ENCODE measurements at places on chromosomes 12 and 14. TPM values are rescaled to one million over a fixed set of nuclear protein-coding genes. Genes with fewer than 3 reads are reported as not detected.

Gene NANOG
- not detected for total RNA-seq

Gene YARS2
- total RNA-seq, result 30.0 TPM

Gene PTGER2
- total RNA-seq, result not detected

DNA sequence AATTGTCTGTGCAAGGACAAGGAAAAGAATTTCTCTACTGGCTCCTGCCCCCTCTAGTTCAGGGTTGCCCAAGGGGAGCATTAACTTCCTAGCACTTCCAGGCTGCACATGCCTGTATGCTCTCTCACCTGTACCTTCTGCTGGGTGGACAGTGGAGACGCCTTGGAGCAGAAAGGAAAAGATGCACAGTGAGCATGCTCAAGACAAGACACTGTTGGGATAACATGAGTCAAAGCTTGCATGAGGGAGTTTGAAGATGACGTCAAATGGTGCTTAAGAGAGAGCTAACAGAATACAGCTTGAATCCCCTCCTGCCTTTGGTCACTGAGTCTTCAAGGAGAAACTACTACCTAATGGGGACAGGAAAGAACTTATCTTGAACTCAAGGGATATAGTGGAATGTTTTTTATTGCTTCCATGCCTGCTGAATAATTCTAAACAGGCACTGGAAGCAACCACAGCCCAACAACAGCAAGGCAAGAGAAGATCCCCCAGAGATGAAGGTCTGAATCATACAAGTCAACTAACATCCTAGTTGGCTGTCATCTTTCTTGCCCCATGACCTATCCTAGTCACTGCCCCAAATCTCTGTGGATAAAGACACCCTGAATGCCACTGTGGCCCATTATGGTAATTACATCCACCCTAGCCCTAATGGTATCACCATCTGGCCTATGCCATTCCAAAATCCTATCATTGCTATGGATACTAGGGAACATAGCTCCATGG, 23.5 kb downstream of the RPS6KA5 start:
- DNase-seq, result no peak

DNA sequence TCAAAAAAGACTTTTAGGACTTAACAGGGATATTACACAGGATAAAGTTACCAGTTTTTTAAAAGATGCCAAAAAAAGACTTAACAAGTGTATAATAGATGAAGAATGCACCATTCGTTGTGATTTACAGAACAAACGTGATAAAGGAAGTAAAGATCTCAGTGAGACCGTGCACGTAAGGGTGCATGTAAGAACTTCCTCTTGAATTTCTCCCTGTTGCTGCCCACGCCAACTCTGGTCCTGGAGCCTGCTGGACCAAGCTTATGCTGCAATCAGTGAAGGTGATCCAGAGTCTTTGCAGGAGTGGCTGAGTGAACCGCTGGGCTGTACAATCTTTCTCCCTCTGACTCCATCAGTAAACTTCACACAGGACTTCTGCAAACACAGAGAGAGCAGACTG, 593.7 kb downstream of the TMEM121 start:
- DNase-seq, result no peak

GRCh38 chr12:123034865-123035264, 54.4 kb downstream of the ARL6IP4 start:
- no peak for DNase-seq

DNA sequence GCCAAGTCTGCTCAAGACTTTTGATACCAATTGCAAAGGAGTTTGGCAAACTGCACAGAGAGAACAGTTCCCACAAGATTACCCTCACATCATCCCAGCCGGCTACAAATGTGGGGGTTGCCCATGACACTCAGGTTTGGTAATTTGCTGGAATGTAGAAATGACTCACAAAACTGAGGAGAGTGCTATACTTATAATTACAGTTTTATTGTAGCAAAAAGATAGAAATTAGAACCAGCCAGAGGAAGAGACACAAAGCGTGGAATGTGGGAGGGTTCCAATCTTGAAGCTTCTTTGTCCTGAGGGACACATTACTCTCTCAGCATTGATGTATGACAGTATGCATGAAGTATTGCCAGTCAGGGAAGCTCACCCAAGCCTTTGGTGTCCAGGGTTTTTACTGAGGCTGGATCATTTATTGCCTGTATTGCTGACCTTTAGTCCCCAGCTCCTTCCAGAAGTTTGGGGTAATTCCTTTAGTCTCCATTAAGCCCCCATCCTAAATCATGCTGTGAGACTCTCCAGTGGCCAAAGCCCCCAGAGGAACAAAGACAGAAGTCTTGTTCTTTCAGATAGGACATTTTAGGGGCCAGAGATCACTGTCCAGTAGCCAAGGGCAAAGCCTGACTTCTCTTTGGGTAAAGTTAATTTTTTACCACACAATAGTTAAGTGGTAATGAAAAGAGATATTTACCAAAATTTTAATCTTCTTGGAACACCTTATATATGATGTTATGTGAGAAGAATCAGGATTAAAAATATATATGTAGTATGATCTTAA, 9.9 kb downstream of the TBK1 start:
- DNase-seq, result no peak

DNA sequence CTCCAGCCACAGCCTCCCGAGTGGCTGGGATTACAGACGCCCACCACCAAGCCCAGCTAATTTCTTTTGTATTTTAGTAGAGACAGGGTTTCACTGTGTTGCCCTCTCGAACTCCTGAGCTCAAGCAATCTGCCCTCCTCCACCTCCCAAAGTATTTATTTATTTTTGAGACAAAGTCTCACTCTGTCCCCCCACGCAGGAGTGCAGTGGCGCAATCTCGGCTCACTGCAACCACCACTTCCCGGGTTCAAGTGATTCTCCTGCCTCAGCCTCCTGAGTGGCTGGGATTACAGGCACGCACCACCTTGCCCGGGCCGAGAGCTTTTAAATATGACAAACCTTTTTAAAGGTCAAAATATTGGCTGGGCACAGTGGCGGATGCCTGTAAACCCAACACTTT, 14.6 kb downstream of the NUMB start:
- DNase-seq, result no peak

- no peak for DNase-seq
These were observed 198.9 kb upstream of the RGS6 start for GRCh38 chr14:71733210-71733883.

- no peak for DNase-seq
These were observed 118.0 kb downstream of the KICS2 start for GRCh38 chr12:64103825-64104740.

- DNase-seq, result no peak
These were observed 10.5 kb upstream of the RFLNA start for GRCh38 chr12:124284368-124284767.

DNA sequence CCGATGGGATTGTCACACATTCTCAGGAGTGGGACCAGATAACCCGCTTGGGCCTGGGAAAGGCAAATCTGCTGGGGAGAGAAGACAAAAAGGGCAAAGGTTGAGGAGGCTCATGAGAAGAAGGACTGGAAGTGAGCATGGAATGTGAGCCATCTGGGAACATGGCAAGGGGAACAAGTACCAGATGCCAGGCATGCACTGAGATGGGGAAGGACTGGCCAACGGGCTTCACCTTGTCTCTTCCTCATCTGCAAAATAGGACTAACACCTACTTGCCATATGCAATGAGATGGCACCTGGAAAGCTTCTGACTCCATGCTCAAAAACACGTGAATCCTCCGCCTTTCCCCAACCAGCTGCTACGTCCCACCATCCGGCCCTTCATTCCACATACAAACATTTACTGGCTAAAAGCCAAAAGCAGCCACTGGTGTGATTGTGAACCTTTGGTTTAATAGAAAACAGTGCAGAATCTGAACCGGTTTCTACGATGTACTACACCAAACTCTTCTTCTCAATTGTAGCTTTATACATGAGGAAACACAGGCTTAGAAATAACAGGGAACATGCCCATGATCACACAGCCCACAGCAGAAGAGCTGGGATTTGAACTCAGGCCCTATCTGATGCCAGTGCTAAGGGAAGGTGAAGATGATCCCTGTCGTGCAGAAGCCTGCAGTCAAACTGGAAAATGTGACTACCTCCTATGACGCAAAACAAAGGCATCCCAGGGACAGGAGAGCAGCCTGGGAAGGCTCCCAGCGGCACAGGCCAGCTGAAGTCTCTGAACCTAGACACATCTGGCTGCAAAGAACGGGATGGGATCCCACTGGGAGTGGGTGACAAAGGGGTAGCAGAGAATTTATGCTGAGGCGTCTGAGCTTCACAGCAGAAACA, 112.1 kb downstream of the TTC7B start:
- no peak for DNase-seq

- no peak for DNase-seq
These were observed 473.0 kb downstream of the PCNX1 start for GRCh38 chr14:71380271-71380670.

DNA sequence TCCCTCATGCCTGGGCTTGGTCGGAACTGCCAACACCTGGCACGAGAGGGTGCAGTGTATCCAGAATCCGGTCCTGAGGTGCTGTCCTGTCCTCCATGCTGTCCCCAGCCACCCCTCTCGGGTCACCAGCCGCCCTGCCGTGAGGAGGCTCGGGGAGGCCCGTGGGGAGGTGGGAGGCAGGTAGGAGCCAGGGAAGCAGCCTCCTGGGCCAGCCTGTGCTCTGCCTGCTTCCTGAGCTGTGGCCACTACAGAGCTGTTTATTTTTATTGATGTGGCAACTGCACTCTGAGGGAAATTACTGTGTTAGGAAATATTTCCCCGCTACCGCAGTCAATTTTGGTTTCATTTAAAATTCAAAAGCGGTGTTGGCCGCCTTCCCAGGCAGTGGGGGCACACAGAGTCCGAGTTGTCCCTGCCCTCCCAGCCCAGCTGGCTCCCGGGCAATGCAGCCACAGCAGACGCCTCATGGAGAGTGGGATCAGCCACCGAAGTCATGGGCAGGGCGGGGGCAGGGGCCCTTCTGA, 18.3 kb downstream of the NOC4L start:
- no peak for DNase-seq

DNA sequence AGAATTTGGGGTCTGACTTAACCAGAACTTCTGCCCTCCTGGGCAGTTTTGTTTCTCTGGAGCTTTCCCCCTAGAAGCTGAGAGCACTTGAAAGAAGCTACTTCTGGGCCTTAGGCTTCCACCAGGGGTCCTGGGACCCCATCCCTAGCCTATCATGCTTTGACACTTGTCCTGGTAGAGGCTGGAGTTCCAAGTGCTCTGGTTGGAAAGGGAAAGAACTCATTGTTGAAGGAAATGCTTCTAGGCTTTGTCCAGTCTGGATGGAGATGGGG, 1.4 kb upstream of the COL2A1 start:
- DNase-seq, result no peak

- no peak for DNase-seq
These were observed 200.1 kb downstream of the DAD1 start for GRCh38 chr14:22388669-22389595.

- DNase-seq, result no peak
These were observed 11.6 kb downstream of the KRT7 start for GRCh38 chr12:52244615-52244994.

DNA sequence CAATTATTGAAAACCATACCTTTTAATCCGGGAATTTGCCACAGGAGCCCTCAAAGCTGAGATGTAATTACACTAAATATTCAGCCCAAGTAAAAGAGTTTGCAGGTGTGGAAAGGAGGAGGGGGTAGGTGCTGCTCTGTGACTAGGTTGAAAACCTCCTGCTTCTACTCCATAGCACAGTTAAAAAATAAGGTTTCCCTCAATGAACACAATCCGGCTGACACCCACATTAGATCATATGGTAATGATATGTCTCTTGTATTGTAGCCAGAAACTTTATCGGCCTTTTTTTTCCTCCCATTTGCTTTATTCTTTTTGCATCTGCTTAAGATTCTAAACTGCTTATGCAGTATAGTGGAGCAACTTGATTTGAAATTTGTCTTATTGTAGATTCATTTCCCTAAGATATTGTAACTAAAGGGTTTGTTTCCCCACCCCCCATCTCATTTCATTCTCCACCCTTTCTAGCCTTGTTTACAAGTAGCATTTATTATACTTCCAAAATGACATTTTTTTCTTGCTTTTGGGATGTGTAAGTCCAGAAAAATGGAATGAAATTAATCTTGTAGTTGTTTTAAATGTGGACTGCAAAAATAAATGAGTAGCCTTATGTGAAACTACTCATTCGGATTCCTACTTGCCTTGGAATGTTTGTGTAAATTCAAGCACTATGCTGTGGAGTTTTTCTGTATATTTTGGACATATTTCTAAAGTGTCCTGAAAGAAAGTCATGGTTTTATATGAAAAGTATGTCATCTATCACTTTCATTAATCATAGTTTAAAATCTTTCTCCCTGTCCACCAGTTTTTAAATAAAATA, at the start of gene DCN:
TSS of gene DCN (minus strand) at position 182 of the 820 bp plus-strand sequence. CDS start 4,265 bp downstream, outside the sequence.
- DNase-seq, result no peak

DNA sequence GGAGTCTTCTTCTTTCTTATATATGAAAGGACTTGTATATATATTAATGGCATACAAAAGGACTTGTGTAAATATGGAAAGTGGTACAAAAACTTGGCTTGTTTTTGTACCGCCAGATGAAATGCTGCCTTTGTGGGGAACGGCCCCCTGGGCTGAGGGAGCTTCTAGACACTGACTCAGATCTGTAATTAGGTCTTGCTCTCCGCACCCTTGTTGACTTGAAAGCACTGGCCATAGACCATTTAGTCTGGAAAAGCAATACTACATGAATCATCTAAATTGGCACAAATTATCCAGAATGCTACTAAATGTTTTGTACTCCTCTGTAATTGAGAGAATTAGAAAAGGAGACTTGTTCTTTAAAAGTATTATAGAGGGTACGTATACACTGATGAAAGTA, 399.9 kb upstream of the RGS6 start:
- DNase-seq, result no peak

Measured in neural crest cell (in vitro differentiated cells).